ENCODE measurements at places on chromosomes 13 and 19.

DNA sequence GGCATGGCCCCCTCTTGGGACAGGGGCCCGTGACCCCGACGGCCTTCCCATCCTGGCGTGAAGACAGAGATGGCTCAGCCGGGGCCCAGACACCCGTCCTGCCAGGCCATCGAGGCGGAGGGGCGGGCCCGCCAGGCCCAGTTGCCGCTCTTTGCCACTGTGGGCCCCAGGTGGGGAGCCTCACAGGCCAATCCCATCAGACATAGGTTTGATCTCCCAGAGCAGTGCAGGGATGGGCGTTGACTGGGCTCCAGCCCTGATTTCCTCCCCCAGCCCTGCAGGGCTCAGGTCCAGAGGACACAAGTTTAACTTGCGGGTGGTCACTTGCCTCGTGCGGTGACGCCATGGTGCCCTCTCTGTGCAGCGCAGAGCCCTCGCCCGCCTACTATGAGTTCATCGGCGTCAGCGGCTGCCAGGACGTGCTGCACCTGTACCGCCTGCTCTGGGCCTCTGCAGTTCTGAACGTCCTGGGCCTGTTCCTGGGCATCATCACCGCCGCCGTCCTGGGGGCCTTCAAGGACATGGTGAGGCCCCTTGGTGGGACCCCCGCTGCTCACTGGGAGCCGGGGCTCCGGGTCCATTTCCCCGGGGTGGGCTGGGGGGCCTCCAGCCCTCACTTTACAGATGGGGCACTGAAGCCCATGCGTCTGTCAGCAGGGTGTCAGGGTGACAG lies 42.4 kb downstream of the TMEM255B start:
- H3K36me3 ChIP-seq = no peaks in the 10 kb centered on the region
- peaks cover 13% of the 10 kb centered on the region for H3K4me1 ChIP-seq
- no peaks in the 10 kb centered on the region for H3K27me3 ChIP-seq
- H3K27ac ChIP-seq = no peak overlapping the region
- H3K4me3 ChIP-seq = no peak overlapping the region
- DNase-seq = no peak

- peaks cover 42% of the 10 kb centered on the region for H3K4me1 ChIP-seq
- H3K27ac ChIP-seq = peak overlapping the region; percentile 50
- DNase-seq = no peak
- H3K4me3 ChIP-seq = no peak overlapping the region
- H3K27me3 ChIP-seq = no peaks in the 10 kb centered on the region
- no peaks in the 10 kb centered on the region for H3K36me3 ChIP-seq
Measured at GRCh38 chr13:30744056-30744680, 8.8 kb downstream of the ALOX5AP start.

DNA sequence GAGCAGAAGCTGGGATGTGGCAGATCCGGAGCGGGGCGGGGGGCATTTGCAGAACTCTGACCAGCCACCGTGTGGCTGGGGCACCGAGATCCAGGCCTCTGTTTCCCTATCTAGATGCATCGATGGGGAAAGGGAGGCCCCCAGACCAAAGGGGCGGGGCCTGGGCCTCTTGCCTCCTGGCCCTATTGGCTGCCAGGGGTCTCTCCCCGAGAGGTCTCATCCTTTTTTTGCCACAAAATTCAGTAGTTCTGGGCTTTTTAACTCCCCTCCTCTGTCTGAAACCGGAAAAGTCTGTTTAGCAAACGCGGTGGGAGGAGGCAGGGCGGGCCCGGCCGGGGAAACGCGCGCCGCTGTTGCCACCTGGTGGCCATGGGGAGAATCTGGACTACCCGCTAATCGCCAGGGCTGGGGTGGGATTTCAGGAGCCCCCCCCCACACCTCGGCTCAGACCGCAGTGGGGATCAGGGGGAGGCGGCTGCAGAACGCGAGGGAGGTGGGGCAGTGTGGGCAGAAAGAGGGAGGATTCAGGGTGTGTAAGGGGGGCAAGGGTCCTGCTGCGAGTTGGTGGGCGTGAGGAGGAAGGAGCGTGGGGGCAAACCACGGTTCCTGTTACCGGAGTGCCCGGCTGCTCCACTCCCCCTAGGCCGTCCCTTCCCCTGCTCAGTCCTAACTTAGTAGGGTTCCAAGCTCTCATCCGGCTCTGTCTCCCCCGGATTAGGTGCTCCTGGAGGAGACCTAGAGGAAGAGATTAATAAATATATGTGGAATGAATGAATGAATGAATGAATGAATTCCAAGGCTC lies 28.3 kb downstream of the IL12RB1 start:
- H3K4me3 ChIP-seq = peak overlapping the region; percentile 51
- peak; percentile 82 for DNase-seq
- no peaks in the 10 kb centered on the region for H3K36me3 ChIP-seq

- H3K4me1 ChIP-seq = peaks cover 13% of the 10 kb centered on the region
- no peak overlapping the region for H3K27ac ChIP-seq
- no peak for DNase-seq
- H3K27me3 ChIP-seq = no peaks in the 10 kb centered on the region
- H3K36me3 ChIP-seq = no peaks in the 10 kb centered on the region
Measured at GRCh38 chr13:43390619-43391018, 367.2 kb downstream of the DNAJC15 start.

DNA sequence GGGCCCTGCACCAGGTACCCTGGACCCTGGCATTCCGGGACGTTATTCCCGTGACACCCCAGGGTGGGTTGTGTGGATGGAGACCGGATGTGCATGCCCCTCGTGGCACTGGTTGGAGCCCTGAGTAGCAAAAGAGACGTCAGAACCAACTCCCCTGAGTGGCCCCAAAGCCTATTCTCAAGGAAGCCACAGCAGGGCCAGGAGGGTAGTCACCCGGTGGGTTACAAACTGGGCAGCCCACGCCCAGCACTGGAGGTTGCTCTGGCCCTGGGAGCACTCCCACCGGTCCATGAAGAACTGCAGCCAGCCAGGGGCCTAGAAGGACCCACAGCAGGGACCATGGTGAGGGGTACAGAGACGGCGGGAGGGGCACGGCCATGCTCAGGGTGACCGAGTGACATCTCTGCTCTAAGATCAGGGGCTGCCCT lies 7.5 kb downstream of the KLF16 start:
- H3K27ac ChIP-seq = peak overlapping the region; percentile 96
- H3K4me3 ChIP-seq = peak overlapping the region; percentile 69
- peaks cover 91% of the 10 kb centered on the region for H3K4me1 ChIP-seq
- no peaks in the 10 kb centered on the region for H3K36me3 ChIP-seq

- no peaks in the 10 kb centered on the region for H3K27me3 ChIP-seq
- H3K27ac ChIP-seq = no peak overlapping the region
- H3K36me3 ChIP-seq = no peaks in the 10 kb centered on the region
Measured at GRCh38 chr19:28051047-28051446, 1161.9 kb downstream of the UQCRFS1 start.

DNA sequence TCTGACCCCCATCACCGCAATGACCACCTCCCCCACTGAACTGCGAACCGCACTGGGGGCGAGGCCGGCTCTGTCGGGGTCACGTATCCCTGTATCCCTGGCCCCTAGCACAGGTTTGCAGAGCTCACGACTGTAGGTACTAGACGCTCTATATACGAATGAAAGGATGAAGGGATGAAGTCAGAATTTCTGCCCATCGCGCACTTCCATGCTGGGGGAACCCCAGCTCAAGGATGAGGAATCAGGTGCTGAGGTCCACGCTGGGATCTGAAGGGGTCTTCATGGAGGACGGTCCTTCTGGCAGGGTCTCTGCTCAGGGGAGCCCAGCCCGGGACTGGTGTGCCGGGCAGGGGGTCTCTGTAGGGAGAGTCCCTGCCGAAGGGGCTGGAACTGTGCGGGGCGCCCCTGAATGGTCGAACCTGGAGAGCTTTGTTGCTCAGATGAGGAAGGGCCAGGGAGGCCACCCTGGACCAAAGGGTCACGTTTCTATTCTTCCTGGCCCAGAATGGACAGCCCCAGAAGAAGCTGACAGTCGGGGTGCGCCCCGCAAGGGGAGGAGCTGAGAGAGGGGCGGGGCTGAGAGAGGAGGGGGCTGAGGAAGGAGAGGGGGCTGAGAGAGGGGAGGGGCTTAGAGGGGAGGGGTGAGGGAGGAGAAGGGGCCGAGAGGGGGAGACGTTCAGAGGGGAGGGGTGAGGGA lies 37.9 kb upstream of the SEMA6B start:
- peaks cover 86% of the 10 kb centered on the region for H3K27me3 ChIP-seq
- H3K27ac ChIP-seq = no peak overlapping the region
- peaks cover 12% of the 10 kb centered on the region for H3K4me1 ChIP-seq
- H3K36me3 ChIP-seq = no peaks in the 10 kb centered on the region
- DNase-seq = no peak

- peaks cover 6% of the 10 kb centered on the region for H3K36me3 ChIP-seq
- peak overlapping the region; percentile 92 for H3K27ac ChIP-seq
- peak; percentile 85 for DNase-seq
- no peaks in the 10 kb centered on the region for H3K27me3 ChIP-seq
Measured at GRCh38 chr19:41958367-41959055, 610 bp downstream of the RABAC1 start.

DNA sequence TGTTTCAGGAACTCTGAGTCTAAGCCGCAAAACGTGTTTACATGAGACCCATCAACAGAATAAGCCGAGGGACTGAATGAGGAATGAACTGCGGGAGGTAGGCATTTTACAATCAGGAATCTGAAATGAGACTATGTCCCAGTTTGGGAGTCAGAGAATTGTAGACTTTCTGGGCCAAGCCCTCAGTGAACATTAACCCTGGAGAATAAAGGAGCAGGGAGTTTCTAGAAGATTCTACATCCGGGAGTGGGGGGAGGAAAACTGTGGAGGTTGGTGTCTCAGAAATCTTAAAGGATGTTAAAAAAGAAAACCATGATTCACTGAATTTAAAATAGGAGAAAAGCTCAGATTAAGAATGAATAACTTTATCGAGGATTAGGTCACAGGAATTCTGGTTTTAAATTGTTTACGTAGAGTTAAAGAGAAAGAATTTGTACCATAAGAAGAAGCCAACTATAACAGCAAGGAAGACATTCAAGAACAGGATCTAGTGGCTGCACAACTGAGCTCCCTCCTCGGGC lies 18.5 kb downstream of the RFX2 start:
- no peaks in the 10 kb centered on the region for H3K36me3 ChIP-seq
- H3K27me3 ChIP-seq = no peaks in the 10 kb centered on the region
- DNase-seq = no peak
- peaks cover 51% of the 10 kb centered on the region for H3K4me1 ChIP-seq
- H3K4me3 ChIP-seq = peak overlapping the region; percentile 55

GRCh38 chr13:30322428-30322827 lies 15.1 kb upstream of the KATNAL1 start:
- H3K4me1 ChIP-seq = peaks cover 24% of the 10 kb centered on the region
- no peak for DNase-seq
- H3K36me3 ChIP-seq = no peaks in the 10 kb centered on the region

DNA sequence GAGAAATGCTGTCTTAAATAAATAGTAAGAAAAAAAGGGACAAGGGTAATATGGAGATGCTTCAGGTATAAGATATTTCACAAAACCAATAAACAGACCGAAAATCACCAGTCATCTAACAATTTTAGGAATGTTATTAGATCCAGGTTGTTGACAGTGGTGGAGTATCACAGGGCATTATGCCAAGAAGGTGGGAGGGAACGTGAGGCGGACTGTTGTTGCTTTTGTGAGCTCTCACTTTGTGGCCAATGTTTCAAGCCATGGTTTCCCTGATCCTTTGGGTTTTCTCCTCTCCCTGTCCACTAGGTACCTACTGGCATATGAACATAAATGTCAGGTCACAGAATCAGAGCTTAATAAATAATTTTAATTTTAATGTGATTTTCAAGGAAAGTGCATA lies 790.3 kb upstream of the SLITRK1 start:
- H3K36me3 ChIP-seq = no peaks in the 10 kb centered on the region
- no peaks in the 10 kb centered on the region for H3K4me1 ChIP-seq
- DNase-seq = no peak
- H3K27me3 ChIP-seq = no peaks in the 10 kb centered on the region

- H3K4me3 ChIP-seq = peak overlapping the region; percentile 96
- H3K36me3 ChIP-seq = peaks cover 1% of the 10 kb centered on the region
Measured at GRCh38 chr19:51687791-51688670, 5.1 kb upstream of the SPACA6 start.
